ENCODE measurements at places on chromosomes 13 and 19. TPM values are rescaled to one million over a fixed set of nuclear protein-coding genes. Genes with fewer than 3 reads are reported as not detected.
A peak's percentile ranks its signal among the peaks of the same experiment; 100 is the strongest.

The CGB3 gene
- not detected for total RNA-seq

The RGL3 gene
- 1.8 TPM for total RNA-seq

The FFAR3 gene
- total RNA-seq, result 1.1 TPM

The CKM gene
- 0.66 TPM for total RNA-seq

The ZNF284 gene
- 2.9 TPM for total RNA-seq

The ZNF91 gene
- 62.8 TPM for total RNA-seq

The ALKBH7 gene
- 74.2 TPM for total RNA-seq

The TMC4 gene
- total RNA-seq, result not detected

The ZNF541 gene
- 1.7 TPM for total RNA-seq

The TICAM1 gene
- 4.9 TPM for total RNA-seq

DNA sequence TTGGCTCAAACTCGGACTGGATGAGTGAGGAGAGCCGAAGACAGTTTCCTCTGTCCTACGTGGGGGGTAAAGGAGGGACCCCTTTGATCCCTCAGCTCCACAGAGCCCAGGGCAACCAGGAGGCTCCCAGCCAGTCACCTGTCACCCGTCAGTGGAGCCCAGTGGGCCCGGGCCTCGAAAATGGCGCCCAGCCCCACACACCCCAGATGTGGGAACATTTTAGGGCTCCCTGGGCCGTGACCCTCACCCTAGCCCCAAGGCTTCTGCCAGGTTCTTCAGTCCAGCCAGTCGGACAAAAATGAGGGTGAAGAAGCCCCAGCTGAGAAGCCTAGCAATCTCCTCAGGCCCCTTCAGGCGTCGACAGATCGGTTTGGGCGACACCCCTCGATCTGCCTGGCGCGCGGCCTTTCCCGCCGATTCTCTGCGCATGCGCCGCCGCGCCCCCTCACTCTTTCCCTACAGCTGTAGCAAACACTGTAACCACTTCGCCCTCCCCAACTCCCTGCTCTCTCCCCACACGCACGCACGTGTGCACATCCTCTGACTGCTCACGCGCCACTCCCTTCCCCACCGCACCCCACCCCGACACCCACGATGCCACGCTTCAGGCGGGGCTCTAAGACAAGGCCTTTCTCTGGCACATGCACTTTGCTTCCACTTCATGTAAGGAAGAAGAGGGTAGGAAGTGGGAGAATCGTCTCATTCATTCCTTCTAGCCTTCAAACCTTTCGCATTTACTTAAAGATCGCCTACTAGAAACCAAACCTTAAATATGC is at the start of gene SLC6A16:
Gene SLC6A16, minus strand, starts transcription at position 391 of the 776 bp plus-strand sequence. CDS start 13,844 bp downstream, outside the sequence.
- H3K36me3 ChIP-seq, result no peaks in the 10 kb centered on the region
- H3K4me1 ChIP-seq, result no peaks in the 10 kb centered on the region
- DNase-seq, result no peak
- H3K27me3 ChIP-seq, result no peaks in the 10 kb centered on the region
- H3K27ac ChIP-seq, result no peak within 1 kb of the TSS
- no peak within 1 kb of the TSS for H3K4me3 ChIP-seq

GRCh38 chr13:22049384-22049783 is 378.5 kb downstream of the FGF9 start:
- no peak for DNase-seq
- no peak overlapping the region for H3K4me3 ChIP-seq
- H3K27ac ChIP-seq, result no peak overlapping the region
- H3K36me3 ChIP-seq, result no peaks in the 10 kb centered on the region
- no peaks in the 10 kb centered on the region for H3K4me1 ChIP-seq

GRCh38 chr13:25630329-25630900 is 258.6 kb downstream of the ATP8A2 start:
- DNase-seq, result no peak
- no peak overlapping the region for H3K4me3 ChIP-seq
- no peaks in the 10 kb centered on the region for H3K27me3 ChIP-seq
- H3K27ac ChIP-seq, result no peak overlapping the region
- no peaks in the 10 kb centered on the region for H3K4me1 ChIP-seq

- H3K27me3 ChIP-seq, result no peaks in the 10 kb centered on the region
- no peak for DNase-seq
- peaks cover 28% of the 10 kb centered on the region for H3K36me3 ChIP-seq
Observed at GRCh38 chr13:49272296-49272695, 24.6 kb downstream of the CDADC1 start.

DNA sequence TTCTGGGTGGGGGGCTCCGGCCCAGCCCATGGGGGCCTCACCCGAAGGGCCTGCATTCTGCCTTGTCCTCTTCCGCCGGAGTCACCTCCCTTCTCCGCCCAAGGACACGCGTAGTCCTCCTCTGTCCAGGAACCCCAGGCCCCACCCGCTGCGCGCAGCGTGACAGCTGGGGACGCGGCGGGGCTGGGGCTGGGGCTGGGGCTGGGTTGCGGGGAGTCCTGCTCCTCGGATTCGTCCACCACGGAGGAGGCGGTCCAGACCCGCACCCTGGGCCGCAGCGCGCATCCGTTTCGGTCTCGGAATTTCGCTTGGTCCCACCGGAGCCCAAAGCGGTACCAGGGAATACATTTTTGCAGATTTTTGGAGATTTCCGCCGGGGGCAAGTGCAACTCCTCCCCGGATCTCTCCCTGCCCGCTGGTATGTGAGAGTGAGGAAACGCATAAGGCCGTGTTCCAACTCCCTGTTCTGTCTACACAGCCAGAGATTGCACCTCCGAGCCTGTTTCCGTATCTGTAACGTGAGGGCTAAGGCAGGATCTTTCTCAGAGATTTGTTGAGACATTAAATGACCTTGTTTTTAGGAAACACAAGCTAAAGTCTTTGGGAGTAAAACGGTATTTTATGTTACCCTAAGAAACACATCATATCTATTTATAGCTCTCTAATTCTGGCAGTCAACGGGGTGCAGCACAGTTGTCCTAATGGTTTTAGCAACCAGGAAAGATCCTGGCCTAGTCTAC is at the start of gene COX7A1:
Gene COX7A1, minus strand, starts transcription at position 96 of the 740 bp plus-strand sequence. Its CDS starts 40 bp downstream, at position 56.
- peak within 1 kb of the TSS; percentile 51 for H3K4me3 ChIP-seq
- peaks cover 32% of the 10 kb centered on the region for H3K36me3 ChIP-seq

- no peaks in the 10 kb centered on the region for H3K4me1 ChIP-seq
- no peaks in the 10 kb centered on the region for H3K36me3 ChIP-seq
- no peaks in the 10 kb centered on the region for H3K27me3 ChIP-seq
- H3K4me3 ChIP-seq, result no peak overlapping the region
- no peak overlapping the region for H3K27ac ChIP-seq
- no peak for DNase-seq
Observed at GRCh38 chr19:42466521-42467182, 23.9 kb upstream of the CXCL17 start.

GRCh38 chr13:93368718-93369117 is 142.1 kb downstream of the GPC6 start:
- no peak for DNase-seq
- no peaks in the 10 kb centered on the region for H3K27me3 ChIP-seq
- no peak overlapping the region for H3K27ac ChIP-seq
- no peak overlapping the region for H3K4me3 ChIP-seq
- no peaks in the 10 kb centered on the region for H3K36me3 ChIP-seq

GRCh38 chr13:50127726-50128291 is 112.6 kb downstream of the KCNRG start:
- peak overlapping the region; percentile 11 for H3K27ac ChIP-seq
- H3K4me3 ChIP-seq, result peak overlapping the region; percentile 39
- no peaks in the 10 kb centered on the region for H3K36me3 ChIP-seq

GRCh38 chr13:29428310-29429181 is 166.9 kb downstream of the SLC7A1 start:
- no peaks in the 10 kb centered on the region for H3K36me3 ChIP-seq
- peak overlapping the region; percentile 46 for H3K4me3 ChIP-seq
- no peaks in the 10 kb centered on the region for H3K27me3 ChIP-seq
- peaks cover 33% of the 10 kb centered on the region for H3K4me1 ChIP-seq

DNA sequence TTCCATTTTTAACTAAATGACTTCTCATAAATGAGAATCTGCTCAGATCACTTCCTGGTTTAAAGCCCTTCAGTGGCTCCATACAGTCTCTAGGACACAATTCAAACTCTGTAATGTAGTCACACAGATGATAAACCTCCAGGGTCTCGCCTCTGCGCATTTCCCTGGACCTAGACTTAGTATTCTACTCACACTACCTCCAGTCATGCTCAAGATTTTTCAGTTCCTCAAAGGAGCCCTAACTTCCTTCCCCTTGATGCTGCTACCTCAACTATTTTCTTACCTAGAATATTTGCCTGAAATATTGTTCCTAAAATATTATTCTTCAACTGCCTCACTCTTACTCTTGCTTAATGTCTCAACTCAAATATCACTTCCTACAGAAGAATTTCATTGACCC is 86.7 kb upstream of the TPP2 start:
- no peak overlapping the region for H3K27ac ChIP-seq
- H3K4me1 ChIP-seq, result no peaks in the 10 kb centered on the region
- H3K4me3 ChIP-seq, result no peak overlapping the region
- no peaks in the 10 kb centered on the region for H3K36me3 ChIP-seq

DNA sequence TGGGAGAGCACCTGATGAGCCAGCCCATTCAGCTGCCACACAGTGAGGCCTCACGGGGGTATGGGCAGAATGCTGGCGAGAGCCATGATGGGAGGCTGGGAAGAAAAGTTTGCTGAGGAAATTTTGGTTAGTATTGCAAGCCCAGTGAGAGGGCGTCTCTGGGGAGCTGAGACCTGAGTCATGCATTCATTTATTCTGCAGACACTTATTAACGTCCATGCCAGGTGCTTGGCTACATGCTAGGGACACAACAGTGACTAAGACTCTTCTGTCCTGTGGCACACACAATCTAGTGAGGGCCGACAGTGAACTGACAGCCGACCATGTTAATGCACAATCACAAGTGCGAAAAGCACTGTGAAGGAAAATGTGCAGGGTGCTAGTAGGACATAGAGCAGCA is 27.2 kb downstream of the WDR62 start:
- H3K27me3 ChIP-seq, result no peaks in the 10 kb centered on the region
- no peaks in the 10 kb centered on the region for H3K4me1 ChIP-seq
- no peak overlapping the region for H3K27ac ChIP-seq
- no peak overlapping the region for H3K4me3 ChIP-seq

GRCh38 chr13:53090461-53090860 is 61.8 kb downstream of the OLFM4 start:
- no peaks in the 10 kb centered on the region for H3K36me3 ChIP-seq
- H3K27me3 ChIP-seq, result no peaks in the 10 kb centered on the region
- H3K4me1 ChIP-seq, result no peaks in the 10 kb centered on the region
- no peak for DNase-seq

GRCh38 chr13:83221813-83222241 is 660.4 kb downstream of the SLITRK1 start:
- H3K4me1 ChIP-seq, result peaks cover 2% of the 10 kb centered on the region
- H3K36me3 ChIP-seq, result no peaks in the 10 kb centered on the region
- no peak for DNase-seq

- no peaks in the 10 kb centered on the region for H3K36me3 ChIP-seq
- H3K27me3 ChIP-seq, result no peaks in the 10 kb centered on the region
- H3K4me1 ChIP-seq, result no peaks in the 10 kb centered on the region
- H3K4me3 ChIP-seq, result no peak overlapping the region
Observed at GRCh38 chr13:32022311-32022710, 9.3 kb upstream of the FRY start.

DNA sequence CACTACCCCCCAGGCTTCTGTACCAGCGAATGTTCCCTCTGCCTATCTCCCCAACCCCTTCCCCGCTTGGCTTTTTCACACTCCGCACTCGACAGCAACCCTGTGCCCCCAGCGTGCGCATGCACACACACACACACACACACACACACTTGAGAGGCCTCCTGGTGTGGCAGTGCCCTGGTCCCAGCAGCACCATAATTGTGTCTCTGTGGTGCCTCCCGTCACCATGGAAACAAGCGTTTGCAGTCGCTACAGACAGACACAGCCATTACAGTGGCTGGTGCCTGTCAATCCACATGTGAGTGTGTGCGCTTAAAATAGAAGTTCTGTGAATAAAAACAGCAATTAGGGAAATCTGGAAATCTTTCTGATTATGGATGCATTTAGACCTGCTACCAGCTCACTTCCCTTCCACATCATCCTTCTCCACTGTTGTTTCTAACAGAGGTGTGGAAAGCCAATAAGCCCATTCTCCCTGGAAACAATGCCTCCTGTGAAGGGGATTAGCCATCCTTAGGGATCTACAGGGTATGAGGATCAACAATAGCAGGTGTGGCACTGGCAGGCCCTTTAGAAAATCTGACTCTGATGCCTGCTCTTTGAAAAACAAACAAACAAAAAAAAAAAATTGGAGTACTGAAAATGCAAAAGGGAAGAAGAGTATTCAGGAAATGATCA is 146.3 kb downstream of the DCLK1 start:
- no peak overlapping the region for H3K4me3 ChIP-seq
- DNase-seq, result no peak
- no peak overlapping the region for H3K27ac ChIP-seq
- no peaks in the 10 kb centered on the region for H3K4me1 ChIP-seq

DNA sequence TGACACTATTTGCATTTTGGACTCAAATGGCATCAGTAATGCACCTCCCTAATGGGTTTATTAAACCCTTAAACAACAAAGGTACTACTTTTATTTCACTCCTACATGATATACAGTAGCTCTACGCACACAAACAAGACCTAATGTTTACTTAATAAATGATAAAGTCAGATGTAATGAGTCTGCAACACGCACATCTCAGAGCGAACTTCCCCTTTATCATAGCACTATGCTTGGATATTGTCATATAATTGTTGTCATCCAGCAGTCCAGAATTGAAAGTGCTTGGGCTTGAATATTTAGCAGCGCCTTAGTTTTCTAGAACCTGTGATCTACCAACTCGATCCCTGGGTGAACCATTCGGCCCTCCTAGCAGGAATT is 772 bp downstream of the PARP4 start:
- H3K27ac ChIP-seq, result peak overlapping the region; percentile 93
- peak overlapping the region; percentile 77 for H3K4me3 ChIP-seq
- H3K4me1 ChIP-seq, result no peaks in the 10 kb centered on the region
- no peaks in the 10 kb centered on the region for H3K27me3 ChIP-seq
- DNase-seq, result no peak
- no peaks in the 10 kb centered on the region for H3K36me3 ChIP-seq

GRCh38 chr13:107379407-107380155 is 811.6 kb upstream of the ARGLU1 start:
- no peaks in the 10 kb centered on the region for H3K36me3 ChIP-seq
- no peak overlapping the region for H3K27ac ChIP-seq
- H3K27me3 ChIP-seq, result no peaks in the 10 kb centered on the region
- no peak overlapping the region for H3K4me3 ChIP-seq
- DNase-seq, result no peak
- H3K4me1 ChIP-seq, result no peaks in the 10 kb centered on the region

GRCh38 chr13:35342440-35342839 is 134.0 kb downstream of the MAB21L1 start:
- no peak overlapping the region for H3K4me3 ChIP-seq
- H3K36me3 ChIP-seq, result no peaks in the 10 kb centered on the region
- no peaks in the 10 kb centered on the region for H3K27me3 ChIP-seq
- H3K4me1 ChIP-seq, result no peaks in the 10 kb centered on the region
- H3K27ac ChIP-seq, result no peak overlapping the region
- DNase-seq, result no peak

GRCh38 chr19:54662730-54663129 is at the start of gene LILRB4:
Gene LILRB4, plus strand, starts transcription at chr19:54662985. Its CDS starts 49 bp downstream, at chr19:54663034.
- H3K36me3 ChIP-seq, result no peaks in the 10 kb centered on the region
- H3K27ac ChIP-seq, result no peak within 1 kb of the TSS
- DNase-seq, result peak; percentile 74

GRCh38 chr19:944171-944567 is 18.3 kb downstream of the ARID3A start:
- no peaks in the 10 kb centered on the region for H3K27me3 ChIP-seq
- H3K4me3 ChIP-seq, result no peak overlapping the region
- no peak overlapping the region for H3K27ac ChIP-seq
- DNase-seq, result no peak
- H3K36me3 ChIP-seq, result no peaks in the 10 kb centered on the region
- H3K4me1 ChIP-seq, result peaks cover 17% of the 10 kb centered on the region
